ENCODE measurements at places on chromosomes 6 and 20.

GRCh38 chr6:106770081-106770480 lies 140.7 kb downstream of the QRSL1 start:
- no peak for DNase-seq

DNA sequence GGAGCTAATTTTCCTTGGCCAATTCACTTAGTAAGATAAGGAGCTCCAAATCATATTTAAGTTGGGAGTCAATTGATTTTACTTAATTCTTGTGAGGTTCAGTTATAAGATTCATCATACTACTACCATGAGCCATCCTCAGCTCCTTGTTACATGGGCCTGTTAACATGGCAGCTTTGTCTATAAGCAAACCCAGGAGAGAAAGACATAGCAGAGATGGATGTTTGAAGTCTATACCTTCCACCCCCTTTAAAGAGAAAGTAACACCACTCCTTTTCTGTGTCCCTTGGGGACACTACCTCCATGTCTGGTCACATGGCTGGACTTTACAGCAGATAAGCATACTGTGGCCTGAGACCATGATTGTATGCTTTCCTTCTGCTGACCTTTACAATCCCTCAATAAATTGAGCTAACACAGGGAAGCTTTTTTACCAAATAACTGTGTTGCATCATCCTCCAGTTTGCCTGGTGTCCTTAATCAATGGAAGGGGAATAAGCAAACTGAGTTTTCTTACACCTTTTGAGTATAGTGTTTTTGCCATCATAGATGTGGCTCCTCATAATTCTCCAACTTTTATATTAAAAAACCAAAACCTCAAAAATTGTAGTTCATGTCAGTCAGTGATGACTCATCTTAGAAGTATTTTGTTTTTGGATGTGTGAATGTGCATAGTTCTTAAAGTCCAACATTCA lies 9.8 kb upstream of the ZNFX1 start:
- DNase-seq, result no peak

DNA sequence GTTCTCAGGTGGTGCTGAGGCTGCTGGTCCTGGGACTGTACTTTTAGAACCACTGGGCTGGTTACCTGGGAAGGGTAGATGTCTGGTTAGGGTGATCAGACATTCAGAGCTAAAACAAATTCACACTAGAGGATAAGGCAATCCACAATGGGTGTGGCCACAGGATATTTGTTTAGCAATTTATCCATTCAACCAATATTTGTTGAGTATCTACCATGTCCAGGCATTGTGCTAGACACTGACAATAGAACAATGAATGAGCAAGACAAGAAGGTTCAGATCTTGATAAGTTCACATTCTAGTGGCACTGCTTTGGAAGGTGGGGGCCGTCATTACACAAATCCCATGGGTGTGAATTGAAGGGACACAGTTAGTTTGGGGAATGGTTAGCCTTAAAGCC lies 131.7 kb downstream of the BCAS1 start:
- no peak for DNase-seq

- no peak for DNase-seq
Measured at GRCh38 chr6:125658759-125659431, 90.5 kb upstream of the HEY2 start.

Measured in NCI-H446 (cell line).